ENCODE measurements at places on chromosomes 5 and 9.

- H3K27ac ChIP-seq = no peak overlapping the region
- no peak overlapping the region for H3K4me3 ChIP-seq
- peaks cover 13% of the 10 kb centered on the region for H3K36me3 ChIP-seq
These were observed 145.7 kb upstream of the GNA14 start for GRCh38 chr9:77793849-77794248.

DNA sequence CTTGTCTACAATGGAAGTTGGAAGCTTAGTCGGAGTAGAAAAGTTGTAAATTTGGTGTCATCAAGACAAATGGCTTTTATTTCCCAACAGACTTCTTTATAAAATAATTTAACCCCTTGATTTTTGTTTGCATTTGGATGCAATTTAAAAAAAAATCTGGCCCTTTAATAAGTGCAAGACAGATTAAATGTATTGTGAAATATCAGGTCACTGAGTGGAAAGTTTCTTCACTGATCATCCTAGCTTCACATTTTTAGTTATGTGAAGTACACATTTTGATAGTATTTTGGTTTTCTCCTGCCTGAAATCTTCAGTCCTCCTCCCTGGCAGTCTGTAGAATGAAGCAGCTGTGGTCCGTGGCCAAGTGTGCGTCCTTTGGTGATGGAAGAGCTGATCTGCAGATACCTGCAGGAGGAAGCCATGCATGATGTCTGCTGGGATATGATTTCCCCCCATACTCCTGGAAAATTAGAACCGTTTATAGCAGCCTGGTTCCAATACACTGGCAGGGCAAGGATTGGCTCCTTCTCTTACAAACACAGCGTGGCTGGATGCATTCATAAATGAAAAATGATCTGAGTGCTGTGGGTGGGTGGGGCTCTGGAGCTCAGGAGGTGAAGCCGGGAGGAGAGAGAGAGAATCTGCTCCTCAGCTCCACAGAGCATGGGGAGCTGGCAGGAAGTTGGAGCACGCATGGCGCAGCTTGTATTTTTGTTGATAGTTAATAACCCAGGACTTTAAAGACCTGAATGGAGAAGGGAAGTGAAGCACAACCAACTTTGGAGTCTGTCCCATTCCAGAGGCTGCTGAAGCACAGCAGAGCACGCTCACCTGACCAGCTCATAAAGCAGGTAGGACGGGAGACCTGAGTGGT, 238.4 kb downstream of the GOLPH3 start:
- peaks cover 2% of the 10 kb centered on the region for H3K36me3 ChIP-seq
- H3K27me3 ChIP-seq = no peaks in the 10 kb centered on the region
- DNase-seq = no peak
- no peak overlapping the region for H3K27ac ChIP-seq
- H3K4me1 ChIP-seq = no peaks in the 10 kb centered on the region

DNA sequence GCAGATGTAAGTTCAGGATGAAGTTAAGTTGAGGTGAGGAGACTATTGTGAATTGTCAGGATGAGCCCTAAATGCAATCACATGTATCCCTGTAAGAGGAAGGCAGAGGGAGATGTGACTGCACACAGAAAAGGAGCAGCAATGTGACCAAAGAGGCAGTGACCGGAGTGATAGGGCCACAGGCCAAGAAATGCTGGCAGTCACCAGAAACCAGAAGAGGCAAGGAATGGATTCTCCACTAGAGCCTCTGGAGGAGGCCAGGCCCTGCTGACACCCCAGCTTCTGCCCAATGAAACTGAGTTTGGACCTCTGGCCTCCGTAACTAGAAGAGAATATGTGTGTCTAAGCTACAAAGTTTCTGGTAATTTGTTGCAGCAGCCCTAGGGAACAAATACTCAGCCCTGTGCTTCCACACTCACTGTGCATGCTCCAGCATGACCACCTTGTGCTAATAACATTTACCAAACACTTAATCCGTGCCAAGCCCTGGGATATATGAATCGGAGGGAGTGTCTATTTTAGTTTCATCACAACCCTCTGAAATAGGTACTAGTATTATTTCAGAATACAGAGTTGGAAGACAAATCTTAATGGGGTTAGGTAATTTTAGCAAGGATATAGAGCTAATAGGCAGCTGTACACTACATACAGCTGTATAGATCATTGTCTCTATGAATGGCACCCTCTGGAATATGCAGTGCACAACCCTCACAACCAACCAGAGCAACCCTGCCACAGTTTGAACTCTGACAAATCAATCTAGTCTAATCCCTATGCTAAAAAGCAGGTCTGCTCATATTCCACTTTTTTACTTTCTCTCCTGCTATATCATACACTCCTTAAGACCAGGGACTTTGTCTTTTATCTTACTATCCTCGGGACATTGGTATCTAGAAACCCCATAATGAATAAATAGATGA, 7.8 kb upstream of the GPX8 start:
- H3K36me3 ChIP-seq = no peaks in the 10 kb centered on the region
- no peaks in the 10 kb centered on the region for H3K4me1 ChIP-seq
- peaks cover 3% of the 10 kb centered on the region for H3K27me3 ChIP-seq
- no peak overlapping the region for H3K27ac ChIP-seq

- H3K27ac ChIP-seq = no peak overlapping the region
- no peak for DNase-seq
- H3K4me3 ChIP-seq = no peak overlapping the region
- peaks cover 10% of the 10 kb centered on the region for H3K27me3 ChIP-seq
These were observed 2.4 kb downstream of the TLR4 start for GRCh38 chr9:117706421-117707116.

DNA sequence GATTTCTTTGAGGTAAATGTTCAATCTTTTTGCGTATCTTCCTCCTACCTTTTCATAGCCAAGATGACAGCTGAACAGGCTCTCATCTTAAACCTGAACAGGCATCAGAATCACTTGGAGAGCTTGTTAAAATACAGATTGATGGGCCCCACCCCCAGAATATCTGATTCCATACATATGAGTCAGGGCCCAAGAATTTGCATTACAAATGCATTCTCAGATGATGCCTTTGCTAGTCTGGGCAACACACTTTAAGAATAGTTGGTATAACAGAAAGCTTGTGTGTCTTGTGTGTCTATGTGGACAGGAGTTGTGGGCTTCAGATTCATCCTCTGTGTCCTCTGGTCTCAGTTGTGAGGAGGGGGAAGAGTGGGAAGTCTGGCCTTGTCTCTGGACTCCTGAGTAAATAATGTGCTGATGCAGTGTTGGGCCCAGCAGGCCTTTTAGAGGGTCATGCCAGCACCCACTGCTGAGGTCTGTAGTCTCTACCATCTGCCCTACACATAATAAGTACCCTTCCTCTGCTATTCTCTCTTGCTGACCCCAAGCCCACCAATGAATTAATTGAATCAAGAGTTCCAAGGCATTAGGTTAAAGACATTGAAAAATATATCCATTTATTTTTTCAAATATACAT, 43.1 kb downstream of the PTCD2 start:
- DNase-seq = no peak
- H3K4me1 ChIP-seq = no peaks in the 10 kb centered on the region
- H3K27ac ChIP-seq = no peak overlapping the region
- no peak overlapping the region for H3K4me3 ChIP-seq

GRCh38 chr9:126230692-126231091, 95.9 kb upstream of the MVB12B start:
- DNase-seq = no peak
- no peak overlapping the region for H3K27ac ChIP-seq
- no peak overlapping the region for H3K4me3 ChIP-seq
- H3K36me3 ChIP-seq = no peaks in the 10 kb centered on the region

GRCh38 chr9:35432076-35432475, 57.8 kb upstream of the RUSC2 start:
- no peaks in the 10 kb centered on the region for H3K4me1 ChIP-seq
- H3K36me3 ChIP-seq = peaks cover 2% of the 10 kb centered on the region
- H3K4me3 ChIP-seq = no peak overlapping the region
- no peak for DNase-seq
- H3K27ac ChIP-seq = no peak overlapping the region
- H3K27me3 ChIP-seq = peaks cover 19% of the 10 kb centered on the region

GRCh38 chr5:54001976-54002775, 308.2 kb downstream of the ARL15 start:
- H3K27ac ChIP-seq = no peak overlapping the region
- no peak for DNase-seq
- H3K4me3 ChIP-seq = no peak overlapping the region
- no peaks in the 10 kb centered on the region for H3K36me3 ChIP-seq

Measured in activated naive CD8-positive, alpha-beta T cell treated with anti-CD3 and anti-CD28 coated beads for 36 hours (primary cell).